ENCODE measurements at places on chromosomes 6 and 20.

DNA sequence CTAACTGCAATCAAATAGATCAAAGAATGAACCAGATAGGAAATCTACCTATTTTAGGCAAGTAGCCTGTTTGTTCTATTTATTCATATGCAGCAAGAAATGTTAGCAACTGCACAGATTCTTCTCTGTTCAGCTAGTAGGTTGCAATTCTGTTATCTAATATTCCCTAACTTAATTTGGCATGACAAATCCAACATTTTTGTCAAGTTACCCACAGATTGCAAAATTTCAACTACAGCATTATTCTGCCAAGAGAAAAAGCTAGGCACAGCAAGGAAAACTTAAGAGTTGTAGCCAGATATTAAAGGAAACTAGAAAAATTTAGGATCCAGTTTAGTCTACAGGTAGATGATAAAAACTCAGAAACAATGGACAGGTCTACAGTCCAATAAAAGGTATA lies 104.4 kb upstream of the SYNCRIP start:
- no peak for DNase-seq

GRCh38 chr6:142909686-142910085 lies 35.3 kb downstream of the HIVEP2 start:
- DNase-seq: no peak

DNA sequence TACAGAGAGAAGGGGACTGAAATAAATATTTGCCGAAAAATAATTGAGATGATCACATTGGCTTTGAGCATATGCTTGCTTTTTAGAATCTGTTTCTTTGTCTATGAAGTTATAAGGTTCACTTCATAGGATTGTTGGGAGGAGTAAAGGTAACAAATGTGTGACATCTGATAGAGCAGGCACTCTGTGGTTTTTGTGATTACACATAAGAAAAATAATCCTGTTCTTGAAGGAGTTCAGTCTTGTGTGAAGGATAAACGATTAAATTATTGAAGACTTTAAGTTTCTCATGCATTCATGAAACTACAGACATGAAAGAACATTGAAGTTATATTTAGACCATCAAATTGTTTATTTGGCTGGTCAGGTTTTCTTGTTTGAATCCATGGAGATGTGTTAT lies 45.0 kb downstream of the QKI start:
- no peak for DNase-seq

DNA sequence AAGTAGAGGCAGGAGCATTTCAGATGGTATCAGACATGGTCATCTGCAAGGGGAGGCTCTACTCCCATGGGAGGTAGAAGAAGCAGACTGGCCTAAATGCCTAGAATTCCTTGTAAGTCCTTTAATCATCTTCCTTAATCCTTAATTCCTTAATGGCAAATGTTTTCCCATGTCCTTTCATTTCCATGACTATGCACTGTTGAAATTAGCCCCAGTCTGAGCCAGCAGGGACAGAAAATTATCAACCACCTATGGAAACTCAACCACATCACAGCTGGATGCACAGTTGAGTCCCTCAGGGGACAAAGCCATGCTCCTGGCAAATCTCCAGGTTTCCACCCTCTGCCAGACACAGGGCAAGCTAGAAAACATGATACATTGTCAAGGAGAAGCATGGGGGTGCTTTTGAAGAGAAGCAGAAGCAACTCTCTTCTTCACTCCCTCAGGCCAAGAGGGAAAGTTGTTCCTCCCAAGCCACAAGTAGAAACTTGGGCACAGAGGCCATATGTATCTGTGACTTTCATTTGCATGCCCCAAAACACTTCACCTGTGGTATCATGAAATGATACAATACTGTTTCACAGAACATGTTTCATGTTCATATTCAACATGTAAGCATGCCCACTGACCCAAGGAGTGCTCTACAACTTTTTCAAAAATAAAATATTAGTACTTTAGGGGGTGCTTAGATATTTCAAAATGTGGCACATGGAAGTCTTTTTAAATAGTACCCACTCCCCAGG lies 683.6 kb downstream of the KIF16B start:
- no peak for DNase-seq

- DNase-seq: no peak
Measured at GRCh38 chr20:51710361-51710894, 57.8 kb downstream of the ATP9A start.

- no peak for DNase-seq
Measured at GRCh38 chr6:129206821-129207220, 323.9 kb downstream of the LAMA2 start.

GRCh38 chr6:149860834-149861602 lies 3.1 kb downstream of the LRP11 start:
- no peak for DNase-seq

- no peak for DNase-seq
Measured at GRCh38 chr6:134119486-134119885, 67.1 kb upstream of the SLC2A12 start.

DNA sequence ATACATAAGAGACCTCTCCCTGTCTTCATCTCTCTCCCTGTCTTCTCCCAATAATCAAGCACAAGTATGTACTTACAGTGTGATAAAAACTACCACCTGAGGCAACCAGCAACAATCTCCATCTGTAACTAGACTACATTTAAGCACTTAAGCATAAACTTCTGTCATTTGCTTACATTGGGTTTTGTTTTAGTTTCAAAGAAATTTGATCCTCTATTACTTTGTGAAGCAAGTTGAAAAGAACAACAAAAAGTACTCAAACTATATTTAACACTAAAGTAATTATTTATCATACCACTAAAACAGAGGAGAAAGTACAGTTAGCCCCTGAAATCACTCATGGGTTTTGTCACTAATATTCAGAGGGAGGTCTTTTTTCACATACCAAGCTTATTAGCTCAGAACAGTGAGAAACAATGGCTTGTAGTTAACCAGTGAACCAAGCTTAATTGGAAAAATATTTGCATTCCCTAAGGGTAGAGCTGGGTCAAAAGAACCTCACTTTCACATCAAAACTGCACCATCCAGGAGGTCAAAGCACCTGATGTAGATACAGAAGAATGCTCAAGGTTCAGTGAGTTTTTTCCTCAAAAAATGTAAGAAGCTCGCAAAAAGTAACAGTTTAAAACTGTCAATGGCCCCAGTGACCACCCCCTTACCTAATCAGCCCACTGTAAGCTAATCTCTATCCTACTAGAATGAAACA lies 34.1 kb downstream of the DCDC2 start:
- no peak for DNase-seq

- no peak for DNase-seq
Measured at GRCh38 chr20:8346700-8347270, 214.7 kb downstream of the PLCB1 start.

DNA sequence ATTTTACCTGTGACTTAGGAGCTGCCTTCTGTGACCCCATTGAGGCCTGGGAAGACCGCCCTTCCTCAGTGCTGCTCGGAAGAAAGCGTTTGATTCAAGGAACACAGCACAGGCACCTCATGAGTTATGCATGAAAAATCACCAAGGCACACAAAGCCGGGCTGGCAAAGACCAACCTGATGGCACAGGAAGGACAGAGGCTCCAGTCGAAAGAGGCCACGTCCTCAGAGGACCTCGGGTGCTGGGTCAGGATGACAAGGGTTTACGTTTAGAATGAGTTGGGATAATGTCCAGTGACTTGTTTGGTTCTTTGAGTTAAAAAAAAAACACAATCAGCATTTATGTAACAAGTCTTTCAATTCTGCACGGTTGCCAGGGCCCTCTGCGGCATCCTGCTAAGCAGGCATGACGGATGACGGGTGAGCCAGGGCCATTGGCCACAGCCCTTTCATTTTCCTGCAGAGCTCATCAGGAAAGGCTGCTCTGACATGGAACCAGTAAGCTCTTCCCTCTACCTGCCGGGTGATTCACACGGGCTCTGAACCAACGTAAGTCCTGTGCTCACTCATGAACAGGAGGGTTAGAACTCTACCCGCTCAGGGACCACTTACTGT lies 112.8 kb downstream of the DACT2 start:
- no peak for DNase-seq
